Fibroblast of skin of scalp (primary cell): ENCODE measurements at places on chromosomes 1 and 21.

GRCh38 chr1:203954788-203955552, 93.6 kb downstream of the SNRPE start:
- no peak for DNase-seq

DNA sequence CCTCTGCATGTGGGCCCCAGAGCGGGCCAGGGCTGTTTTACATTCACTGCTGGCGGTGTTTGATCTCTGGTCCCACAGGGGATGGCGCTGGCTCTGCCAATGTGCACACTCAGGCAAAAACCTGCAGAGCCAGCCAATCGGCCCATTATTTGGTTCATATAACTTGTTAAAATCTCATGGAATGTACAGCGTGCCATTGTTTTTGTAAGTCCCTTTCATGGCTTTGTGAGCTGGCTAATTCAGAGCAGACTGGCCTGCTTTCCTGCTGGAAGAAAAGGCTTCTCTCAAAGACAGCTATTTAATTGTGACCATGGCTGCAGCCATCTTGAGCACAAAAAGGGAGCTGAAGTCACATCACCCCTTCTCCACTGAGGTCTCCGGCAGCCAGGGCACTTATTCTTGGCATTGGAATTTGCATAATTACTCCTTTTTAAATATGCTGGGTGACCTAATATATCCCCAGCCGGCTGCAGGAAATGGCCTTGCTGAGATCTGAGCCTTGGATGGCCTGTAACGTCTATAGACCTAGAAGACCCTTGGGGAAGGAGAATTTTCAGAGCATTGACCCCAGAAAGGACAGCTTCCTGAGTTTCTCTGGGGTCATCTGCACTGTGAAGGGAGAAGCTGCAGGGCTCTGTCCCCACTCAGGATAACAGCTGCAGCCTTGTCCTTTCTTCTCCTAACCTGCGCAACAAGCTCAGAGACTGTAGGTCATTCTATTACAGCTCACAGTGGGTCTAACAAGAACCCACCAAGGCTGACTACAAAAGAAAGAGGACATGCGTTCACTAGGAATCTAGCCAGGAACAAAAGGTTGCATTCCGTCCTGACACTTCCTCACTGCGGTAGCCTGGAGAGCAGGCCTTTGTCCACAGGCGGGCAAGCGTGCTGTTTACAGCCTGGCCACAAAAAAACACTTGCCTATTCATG, 45.8 kb downstream of the BCAR3 start:
- DNase-seq: peak; percentile 66

GRCh38 chr1:31108861-31109260, 43.3 kb upstream of the PUM1 start:
- no peak for DNase-seq

DNA sequence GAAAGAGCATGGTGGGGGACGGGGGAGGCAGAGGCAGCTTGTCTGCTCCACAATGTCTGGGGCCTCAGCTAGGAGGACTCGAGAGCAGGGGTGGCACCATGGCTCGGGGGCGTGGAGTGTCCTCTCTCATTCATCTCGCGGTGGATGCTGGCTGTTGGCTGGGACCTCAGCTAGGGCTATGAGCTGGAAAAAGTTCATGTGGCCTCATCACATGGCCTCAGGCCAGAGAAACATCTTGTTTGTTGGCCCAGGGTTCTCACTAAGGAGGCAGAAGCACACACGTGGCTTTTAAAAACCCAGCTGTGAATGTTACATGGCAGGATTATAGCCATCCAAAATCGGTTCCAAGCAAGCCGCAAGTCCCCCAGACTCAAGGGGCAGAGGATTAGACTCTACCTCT, 6.2 kb upstream of the CENPS start:
- peak; percentile 30 for DNase-seq

GRCh38 chr1:116243333-116244054, 129.6 kb upstream of the ATP1A1 start:
- no peak for DNase-seq

GRCh38 chr1:208682664-208683013, 438.5 kb upstream of the PLXNA2 start:
- no peak for DNase-seq

- DNase-seq: peak; percentile 87
Observed at GRCh38 chr1:236064674-236065508, at the start of gene NID1. NID1 (minus strand) TSS chr1:236065090; CDS start chr1:236065079, 11 bp downstream.

GRCh38 chr21:38447611-38448010, 50.7 kb downstream of the ERG start:
- no peak for DNase-seq

- DNase-seq: no peak
Observed at GRCh38 chr1:228838717-228839500, 103.6 kb downstream of the RHOU start.

- no peak for DNase-seq
Observed at GRCh38 chr1:165137551-165138316, 218.8 kb downstream of the LMX1A start.

DNA sequence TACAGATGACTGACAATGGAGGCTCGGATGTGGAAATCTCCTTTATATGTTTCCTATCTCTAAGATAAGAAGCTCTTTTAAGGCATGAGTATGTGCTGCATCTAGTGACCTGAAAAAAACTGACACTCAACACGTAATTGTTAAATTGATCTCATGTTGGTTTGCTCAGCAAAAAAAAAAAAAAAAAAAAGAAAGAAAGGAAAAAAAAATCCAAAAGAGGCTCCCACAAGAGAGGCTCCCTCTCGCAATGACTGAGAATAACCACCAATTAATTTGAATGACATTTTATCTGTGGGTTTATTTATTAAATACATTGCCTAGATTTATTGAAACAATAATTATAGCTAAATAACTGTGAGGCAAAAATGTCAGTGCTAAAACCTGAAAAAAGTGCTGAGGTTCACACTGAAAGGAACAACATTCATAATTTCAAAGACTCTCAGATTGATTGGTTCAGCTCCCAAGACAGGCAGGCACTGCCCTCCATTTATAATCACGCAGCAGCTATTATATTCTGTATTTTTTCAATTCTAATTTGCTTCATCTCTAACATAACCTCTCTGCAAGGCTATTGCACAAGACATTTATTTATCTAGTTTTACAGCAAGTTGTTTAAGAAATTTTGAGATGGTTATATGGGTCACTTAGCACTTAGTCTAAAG, 184.5 kb upstream of the TMPRSS15 start:
- no peak for DNase-seq

- DNase-seq: no peak
Observed at GRCh38 chr21:24050231-24050630, 1557.0 kb downstream of the MRPL39 start.

GRCh38 chr1:27045973-27046558, 33.4 kb upstream of the TENT5B start:
- DNase-seq: peak; percentile 60

DNA sequence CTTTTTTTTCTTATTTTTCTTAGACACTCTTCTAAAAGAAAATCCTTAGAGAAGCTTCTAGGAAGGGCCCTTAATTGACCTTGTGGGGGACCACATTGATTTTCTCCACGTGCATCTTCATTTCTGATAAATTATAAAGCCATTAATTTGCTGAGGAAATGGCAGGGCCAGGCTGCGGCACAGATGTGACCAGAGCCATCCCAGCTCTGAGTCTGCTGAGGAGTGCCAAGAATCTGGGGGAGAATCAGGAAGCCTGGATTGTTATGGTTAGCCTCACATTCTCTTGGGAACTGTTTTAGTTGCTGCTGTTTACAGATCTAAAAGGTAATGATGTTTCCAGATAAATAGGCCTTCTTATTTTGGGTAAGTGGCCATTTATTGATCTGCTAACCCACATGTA, 16.2 kb downstream of the PROX1 start:
- no peak for DNase-seq

DNA sequence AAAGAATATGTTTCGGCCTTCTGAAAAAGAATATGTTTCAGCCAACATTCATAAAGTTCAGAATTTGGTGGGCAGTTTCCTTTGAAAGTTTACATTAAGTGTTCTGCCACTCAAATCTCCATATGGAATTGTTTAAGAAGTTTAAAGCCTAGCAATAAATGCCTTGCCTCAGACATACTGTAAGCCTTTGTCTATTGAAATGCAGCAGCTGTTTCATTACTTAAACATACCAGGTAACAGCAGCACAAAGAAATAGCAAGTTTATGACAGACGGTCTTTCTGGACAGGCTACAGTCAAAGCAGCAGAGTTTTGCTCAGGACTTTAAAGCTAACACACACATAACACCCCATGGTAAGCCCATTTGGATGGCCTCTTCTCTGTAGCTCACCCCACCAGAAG, 38.5 kb upstream of the C1orf105 start:
- no peak for DNase-seq

DNA sequence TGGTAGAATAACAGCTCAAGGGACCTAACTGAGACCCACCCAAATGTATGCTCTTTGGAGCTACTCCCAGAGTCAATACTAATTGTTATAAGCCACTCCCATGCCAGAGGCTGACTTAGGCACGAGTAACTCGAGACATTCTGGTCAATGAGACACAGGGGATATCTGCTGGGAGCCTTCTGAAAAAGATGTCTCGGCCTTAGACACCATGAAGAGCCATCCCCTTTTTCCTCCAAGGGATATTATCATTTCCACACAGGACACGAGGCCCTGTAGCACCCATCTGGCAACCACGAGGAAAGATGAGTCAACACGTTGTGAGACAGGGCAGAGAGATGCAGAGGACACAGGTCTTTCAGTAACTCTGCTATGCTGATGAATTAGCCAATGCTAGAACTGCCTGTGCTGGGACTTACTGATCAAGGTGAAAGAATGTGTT, 30.7 kb downstream of the ITPKB start:
- peak; percentile 58 for DNase-seq

- DNase-seq: peak; percentile 61
Observed at GRCh38 chr1:185473186-185473585, 156.1 kb upstream of the IVNS1ABP start.

DNA sequence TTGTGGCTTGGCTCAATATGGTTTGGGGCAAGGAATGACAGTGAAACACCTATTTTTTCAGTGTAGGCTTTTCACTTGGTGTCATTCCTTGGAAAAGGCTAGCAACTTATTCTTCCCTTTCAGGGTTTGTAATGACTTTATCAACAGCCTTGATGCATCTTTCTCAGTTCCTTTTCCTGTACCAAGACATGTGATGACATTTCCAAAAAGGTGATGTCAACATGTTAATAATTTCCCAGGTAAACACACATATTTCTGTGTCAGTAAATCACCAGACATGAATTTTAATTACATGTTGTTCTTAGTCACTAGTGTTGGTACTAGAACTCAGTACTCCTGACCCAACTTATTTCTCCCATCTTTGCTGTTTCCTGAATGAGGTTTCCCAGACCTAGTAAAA, 37.8 kb upstream of the RRP15 start:
- no peak for DNase-seq
